ENCODE measurements at places on chromosomes 3 and 15. TPM values are rescaled to one million over a fixed set of nuclear protein-coding genes. Genes with fewer than 3 reads are reported as not detected.

- DNase-seq, result no peak
Observed at GRCh38 chr3:32531010-32531647, 28.5 kb upstream of the CMTM6 start.

- no peak for DNase-seq
Observed at GRCh38 chr15:82043796-82044372, 1.9 kb downstream of the MEX3B start.

DNA sequence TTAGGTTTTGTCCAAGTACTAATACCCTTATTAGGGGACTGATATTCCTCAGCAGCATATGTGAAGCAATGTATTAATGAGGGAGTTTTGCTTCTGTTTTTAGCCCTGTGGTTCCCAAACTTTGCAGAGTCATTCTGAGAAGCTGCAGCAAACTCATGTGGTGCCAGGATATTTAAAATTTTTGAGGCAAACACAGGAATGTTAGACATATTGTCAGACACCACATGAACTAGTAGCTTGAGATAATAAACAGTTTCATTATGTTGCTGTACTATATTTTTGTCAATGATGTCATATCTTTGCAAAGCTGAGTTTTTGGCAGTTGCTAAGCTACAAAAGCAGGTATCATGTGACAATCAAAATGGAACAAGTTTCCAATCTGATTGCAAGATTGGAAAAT is 36.6 kb downstream of the ATP6V1A start:
- DNase-seq, result peak; percentile 73

TIMP4 gene
- 0.07 TPM for total RNA-seq

DNA sequence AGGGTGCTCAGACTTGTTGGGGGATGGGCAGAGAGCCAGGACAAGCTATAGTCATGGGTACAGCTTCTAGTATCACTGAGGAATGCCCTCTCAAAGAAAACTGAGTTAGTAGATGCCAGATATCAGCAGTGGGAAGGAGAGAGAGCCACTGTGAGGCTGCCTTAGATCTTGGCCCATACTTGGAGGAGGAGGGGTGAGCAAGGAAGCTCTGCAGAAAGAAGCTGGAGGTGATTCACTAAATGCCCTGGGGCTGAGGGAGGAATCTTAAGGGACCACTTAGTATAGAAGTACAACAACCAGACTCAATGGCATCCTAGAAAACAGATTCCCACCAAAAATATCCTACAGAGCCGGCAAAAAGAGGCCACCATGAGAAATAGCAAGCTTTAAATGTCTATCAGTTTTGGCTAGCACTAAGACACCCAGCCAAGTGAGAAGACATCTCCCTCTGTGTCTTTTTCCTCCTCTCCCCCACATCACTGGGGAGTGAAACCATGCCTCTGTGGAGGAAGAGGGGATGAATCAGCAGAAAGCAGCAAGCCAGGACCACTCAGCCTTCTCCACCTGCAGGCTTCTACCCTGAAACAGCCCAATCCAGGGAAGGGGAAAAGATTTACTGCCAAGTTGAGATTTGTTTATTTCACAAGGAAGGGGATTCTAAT is 282.5 kb upstream of the STT3B start:
- no peak for DNase-seq

GRCh38 chr3:3170998-3171397 is 8.5 kb downstream of the CRBN start:
- no peak for DNase-seq

DNA sequence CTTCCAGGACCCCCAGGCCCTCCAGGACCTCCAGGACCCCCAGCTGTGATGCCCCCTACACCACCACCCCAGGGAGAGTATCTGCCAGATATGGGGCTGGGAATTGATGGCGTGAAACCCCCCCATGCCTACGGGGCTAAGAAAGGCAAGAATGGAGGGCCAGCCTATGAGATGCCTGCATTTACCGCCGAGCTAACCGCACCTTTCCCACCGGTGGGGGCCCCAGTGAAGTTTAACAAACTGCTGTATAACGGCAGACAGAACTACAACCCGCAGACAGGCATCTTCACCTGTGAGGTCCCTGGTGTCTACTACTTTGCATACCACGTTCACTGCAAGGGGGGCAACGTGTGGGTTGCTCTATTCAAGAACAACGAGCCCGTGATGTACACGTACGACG is 22.1 kb upstream of the CMSS1 start:
- DNase-seq, result no peak

Data from pulmonary artery endothelial cell (primary cell).